ENCODE measurements at places on chromosomes 3 and 15.

- no peak for DNase-seq
Measured at GRCh38 chr3:127628426-127628787, 578 bp upstream of the PODXL2 start.

DNA sequence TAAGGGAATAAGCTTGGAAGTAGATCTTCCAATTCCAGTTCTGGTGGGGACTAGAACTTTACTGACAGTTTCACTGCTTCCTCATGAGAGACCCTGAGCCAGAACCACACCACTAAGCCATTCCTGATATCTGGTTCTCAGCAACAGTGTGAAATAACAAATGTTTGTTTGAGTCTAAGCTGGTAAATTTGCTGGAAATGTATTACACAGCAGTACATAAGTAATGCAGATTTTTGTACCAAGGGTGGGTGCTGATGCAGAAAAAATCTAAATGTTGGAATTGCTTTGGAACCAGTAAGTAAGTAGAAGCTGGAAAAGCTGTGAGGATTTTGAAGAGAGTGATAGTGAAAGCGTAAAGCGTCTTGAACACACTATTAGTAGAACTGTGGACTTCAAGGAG, 14.4 kb upstream of the AKAP13 start:
- DNase-seq, result no peak

DNA sequence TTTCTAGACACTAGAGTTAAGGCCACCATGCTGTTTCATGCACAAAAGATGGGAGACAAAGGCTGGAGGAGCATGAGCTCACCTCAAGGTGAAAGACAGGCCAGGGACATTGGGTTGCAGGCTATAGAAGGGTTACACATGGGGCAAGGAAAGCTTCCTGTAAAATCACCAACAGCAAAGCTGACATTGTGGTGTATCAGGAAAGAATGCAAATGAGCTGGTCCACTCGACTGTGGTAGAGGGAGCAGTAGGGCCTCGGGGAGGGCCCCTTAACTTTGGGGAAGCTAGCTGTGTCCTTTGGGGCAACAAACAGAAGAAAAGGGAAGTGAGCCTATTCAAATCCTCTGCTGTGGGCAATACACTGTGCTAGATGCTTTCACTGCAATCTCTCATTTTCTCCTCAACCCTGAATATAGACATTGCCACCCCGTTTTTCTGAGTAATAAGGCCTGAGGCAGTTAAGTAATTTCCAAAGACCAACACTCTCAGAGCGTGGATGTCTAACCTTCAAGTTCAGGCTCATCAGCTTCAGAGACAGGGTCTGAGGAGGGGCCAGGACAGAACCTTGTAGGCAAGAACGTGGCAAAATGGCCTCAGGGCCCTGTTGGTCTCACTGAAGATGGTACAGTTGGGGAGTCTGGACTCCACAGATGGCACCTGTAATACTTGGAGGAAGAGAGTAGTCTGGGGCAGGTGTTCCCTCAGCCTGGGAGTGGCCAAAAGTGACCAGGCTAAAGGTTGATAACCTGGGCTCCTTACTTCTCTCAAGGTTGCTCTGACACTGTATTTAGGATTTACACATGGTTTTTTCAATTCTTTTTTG, 24.1 kb downstream of the CX3CR1 start:
- peak; percentile 71 for DNase-seq

- DNase-seq, result no peak
Measured at GRCh38 chr3:139044366-139045210, at the start of gene PRR23C. TSS of gene PRR23C (minus strand) at chr3:139044892. CDS start at chr3:139044620, 272 bp downstream.

DNA sequence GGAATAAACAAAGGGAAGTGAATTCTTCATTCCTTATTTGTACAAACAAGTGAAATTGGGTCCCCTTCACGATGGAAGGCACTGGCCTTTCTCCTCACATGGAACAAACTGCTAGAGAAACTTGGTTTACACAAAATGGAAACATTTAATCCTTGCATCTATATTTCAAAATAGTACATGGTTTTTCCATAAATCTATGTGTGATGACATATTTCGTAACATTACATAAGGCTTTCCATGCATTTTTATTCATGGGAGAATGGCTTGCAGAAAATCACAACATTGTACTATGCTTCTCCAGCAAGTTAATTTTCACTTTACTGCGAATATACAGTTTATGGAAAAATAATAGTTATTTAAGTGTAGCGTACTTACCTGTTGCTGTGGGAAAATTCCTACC, 81.0 kb upstream of the CDIN1 start:
- no peak for DNase-seq

GRCh38 chr3:15382405-15382923, 44.9 kb downstream of the METTL6 start:
- no peak for DNase-seq

DNA sequence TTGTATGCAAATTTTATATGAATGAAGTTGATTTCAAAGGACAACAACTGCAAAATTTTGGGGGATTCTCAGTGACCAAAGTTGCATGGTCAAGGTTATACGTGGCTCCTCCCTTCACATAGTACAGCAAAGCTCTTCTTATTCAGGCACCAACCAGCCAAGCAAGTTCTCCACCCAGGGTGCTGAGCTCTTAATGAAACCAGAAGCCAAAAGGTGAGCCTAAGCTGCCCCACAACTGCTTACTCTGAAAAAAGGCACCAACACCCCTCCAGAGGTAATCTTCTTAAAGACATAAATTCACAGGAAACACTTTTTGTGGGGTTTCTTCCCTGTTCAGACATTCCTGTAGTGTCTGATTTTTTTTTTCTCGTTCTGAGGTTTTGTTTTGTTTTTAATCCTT, 106.1 kb upstream of the GMNC start:
- DNase-seq, result no peak

- no peak for DNase-seq
Measured at GRCh38 chr3:131717493-131717892, 214.7 kb upstream of the MRPL3 start.

DNA sequence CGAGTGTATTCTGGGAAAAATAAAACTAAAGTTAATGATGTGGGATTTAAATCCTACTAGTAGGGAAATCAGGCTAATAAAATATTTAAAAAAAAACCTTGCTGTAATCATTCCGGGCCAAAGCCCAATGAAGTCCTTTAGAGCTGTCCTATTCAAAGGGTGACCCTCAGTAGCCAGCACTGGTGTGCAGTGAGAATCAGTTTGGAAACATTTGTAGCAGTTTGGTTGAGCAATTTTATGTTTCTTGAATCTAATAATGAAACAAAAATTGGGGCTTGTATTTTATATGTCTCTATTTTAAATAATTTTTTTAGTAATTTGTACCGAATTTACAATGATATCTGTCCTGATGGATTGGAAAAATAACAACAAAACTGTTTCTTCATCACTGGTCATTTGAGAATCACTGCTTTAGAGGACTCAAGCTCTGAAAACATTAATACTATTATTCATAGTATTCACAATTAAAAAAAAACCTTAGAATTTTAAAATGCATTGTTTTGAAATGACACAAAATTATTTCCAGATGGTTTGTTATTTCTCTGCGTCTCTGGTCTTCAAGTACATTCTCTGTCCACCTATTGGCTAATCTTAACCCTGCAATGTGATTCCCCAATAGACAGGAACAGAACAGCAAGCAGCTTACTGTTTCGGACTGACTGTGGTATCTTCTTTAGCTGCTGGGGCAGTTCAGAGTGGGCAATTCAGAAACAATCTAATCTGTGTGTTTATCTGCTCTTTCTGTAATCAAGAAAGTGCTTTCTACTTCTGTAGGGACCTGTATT, 71.2 kb downstream of the OTOL1 start:
- no peak for DNase-seq

- no peak for DNase-seq
Measured at GRCh38 chr15:26974120-26974780, 3.3 kb downstream of the GABRG3 start.

- DNase-seq, result no peak
Measured at GRCh38 chr3:48436477-48436787, 3.5 kb downstream of the CCDC51 start.

- DNase-seq, result no peak
Measured at GRCh38 chr3:155173771-155174170, 93.7 kb downstream of the MME start.

DNA sequence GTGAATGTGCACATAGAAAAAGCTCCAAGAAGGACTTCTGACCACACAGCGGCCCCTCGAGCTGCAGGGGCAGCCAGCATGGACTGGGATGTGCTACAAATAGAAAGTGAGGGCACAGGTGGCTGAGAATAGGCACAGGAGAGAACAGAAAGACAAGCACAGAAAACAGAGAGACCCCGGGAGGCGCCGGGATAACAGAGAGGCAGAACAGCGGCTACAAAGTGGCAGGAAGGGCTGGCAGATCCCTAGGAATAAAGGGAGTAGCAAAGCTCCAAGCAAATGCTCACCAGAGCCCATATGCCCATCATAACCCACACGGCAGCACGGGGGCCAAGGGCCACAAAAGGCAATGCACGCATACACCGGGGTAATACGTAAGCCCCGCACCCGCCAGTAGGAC, 201.7 kb upstream of the NSMCE3 start:
- no peak for DNase-seq

DNA sequence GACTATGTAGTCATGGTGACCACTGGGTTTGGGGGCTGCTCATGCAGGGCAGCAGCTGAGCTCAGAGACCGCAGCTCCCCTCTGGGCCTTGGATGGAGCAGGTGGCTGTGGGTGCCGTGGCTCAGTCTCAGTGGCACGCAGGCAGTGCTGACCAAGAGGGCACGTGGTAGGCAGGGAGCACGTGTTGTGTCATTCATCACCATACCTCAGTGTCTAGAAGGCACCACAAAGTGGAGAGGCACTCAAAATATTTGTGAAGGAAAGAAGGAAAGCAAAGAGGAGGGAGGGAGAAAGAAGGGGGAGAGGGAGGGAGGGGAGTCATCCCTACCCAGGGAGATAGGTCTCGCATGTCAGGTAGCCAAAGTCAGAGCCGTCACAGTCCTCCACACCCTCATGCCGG, 26.1 kb downstream of the EAF1 start:
- DNase-seq, result no peak

- DNase-seq, result no peak
Measured at GRCh38 chr3:129662191-129662608, 55.7 kb upstream of the PLXND1 start.

- no peak for DNase-seq
Measured at GRCh38 chr3:147341727-147342126, 64.6 kb downstream of the ZIC4 start.
